Body of pancreas (tissue), 4 donors: ENCODE measurements at places on chromosomes 11 and 22.

DNA sequence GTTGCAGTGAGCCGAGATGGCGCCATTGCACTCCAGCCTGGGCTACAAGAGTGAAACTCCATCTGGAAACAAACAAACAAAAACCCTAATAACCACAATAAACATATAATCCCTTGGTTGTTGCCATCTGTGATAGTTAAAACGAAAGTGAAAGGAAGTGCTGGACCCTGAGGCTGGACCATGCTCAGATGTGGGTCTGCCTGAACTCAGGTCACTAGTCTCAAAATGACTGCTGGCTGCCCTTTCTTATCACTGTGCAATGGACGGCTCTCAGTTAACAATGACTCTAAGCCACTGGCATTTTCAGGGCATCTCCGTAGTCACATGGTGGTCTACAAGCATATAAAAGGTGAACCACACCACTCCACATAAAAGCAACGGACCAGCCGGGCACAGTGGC lies 48.2 kb upstream of the FTH1 start:
- no peaks in the 10 kb centered on the region for H3K27me3 ChIP-seq
- H3K4me1 ChIP-seq = no peaks in the 10 kb centered on the region
- H3K4me3 ChIP-seq = no peak overlapping the region
- H3K36me3 ChIP-seq = no peaks in the 10 kb centered on the region

DNA sequence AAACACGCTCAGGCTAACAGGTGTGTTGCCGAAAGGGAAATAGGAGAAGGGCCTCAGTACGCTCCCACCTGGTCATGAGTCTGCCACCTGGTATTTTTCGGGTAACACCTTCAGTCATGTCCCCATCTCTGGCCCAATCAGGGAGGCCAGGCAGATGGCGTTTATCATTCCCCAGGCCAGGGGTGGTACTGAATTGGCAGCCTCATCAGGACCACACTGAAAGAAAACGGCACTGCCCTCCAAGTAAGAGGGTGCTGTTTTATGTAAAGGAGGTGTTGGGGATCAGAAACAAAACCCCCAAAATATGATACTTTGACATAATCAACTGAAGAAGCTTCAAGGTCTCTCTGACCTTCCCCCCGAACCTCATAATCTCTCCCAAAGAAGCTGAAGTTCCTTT lies 58.9 kb downstream of the RCN1 start:
- H3K27ac ChIP-seq = no peak overlapping the region
- no peaks in the 10 kb centered on the region for H3K36me3 ChIP-seq
- DNase-seq = no peak
- H3K27me3 ChIP-seq = no peaks in the 10 kb centered on the region
- H3K4me1 ChIP-seq = no peaks in the 10 kb centered on the region
- no peak overlapping the region for H3K4me3 ChIP-seq

GRCh38 chr11:127587511-127587910 lies 586.9 kb upstream of the KIRREL3 start:
- H3K4me1 ChIP-seq = no peaks in the 10 kb centered on the region
- DNase-seq = no peak
- no peaks in the 10 kb centered on the region for H3K36me3 ChIP-seq
- H3K27me3 ChIP-seq = no peaks in the 10 kb centered on the region
- H3K27ac ChIP-seq = no peak overlapping the region

DNA sequence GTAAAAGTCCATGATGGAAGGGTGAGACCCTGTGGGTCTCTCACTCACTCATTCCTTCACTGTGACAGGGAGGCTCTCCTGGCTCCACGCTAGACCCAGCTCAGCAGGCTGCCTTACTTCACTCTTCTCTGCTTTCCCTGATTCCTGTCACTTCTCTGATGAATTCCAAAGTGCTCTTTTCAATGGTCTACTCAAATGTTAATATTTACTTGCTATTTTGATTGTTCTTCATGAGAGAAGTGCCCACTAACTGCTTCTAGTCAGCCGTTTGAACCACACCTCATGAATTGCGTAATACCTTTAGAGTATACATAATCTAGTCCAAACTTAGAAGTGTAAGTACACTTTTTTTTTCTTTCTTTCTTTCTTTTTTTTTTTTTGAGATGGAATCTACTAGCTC lies 1350.2 kb upstream of the RAG2 start:
- no peak overlapping the region for H3K4me3 ChIP-seq
- DNase-seq = no peak
- H3K36me3 ChIP-seq = no peaks in the 10 kb centered on the region
- no peak overlapping the region for H3K27ac ChIP-seq
- H3K4me1 ChIP-seq = no peaks in the 10 kb centered on the region

DNA sequence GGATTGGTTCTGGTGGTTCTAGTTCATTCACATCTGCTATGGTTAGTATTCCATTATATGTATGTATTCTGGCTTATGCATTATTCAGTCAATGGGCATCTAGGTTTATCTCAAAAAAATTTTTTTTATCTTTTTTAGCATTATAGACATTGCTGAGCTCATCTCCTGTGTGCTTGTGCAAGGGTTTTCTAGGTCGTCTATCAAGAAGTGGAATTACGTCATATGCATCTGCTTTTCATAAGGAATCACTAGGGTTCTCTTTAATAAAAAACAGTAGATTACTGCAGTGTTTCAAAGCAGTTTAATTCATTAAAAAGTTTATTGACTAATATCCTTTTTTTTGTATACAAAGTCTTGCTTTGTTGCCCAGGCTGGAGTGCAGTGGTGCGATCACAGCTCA lies 21.3 kb downstream of the TBC1D22A start:
- no peak overlapping the region for H3K27ac ChIP-seq
- H3K36me3 ChIP-seq = no peaks in the 10 kb centered on the region
- H3K4me3 ChIP-seq = no peak overlapping the region
- no peaks in the 10 kb centered on the region for H3K27me3 ChIP-seq
- H3K4me1 ChIP-seq = peaks cover 6% of the 10 kb centered on the region
